ENCODE measurements at places on chromosomes 13 and 19.

DNA sequence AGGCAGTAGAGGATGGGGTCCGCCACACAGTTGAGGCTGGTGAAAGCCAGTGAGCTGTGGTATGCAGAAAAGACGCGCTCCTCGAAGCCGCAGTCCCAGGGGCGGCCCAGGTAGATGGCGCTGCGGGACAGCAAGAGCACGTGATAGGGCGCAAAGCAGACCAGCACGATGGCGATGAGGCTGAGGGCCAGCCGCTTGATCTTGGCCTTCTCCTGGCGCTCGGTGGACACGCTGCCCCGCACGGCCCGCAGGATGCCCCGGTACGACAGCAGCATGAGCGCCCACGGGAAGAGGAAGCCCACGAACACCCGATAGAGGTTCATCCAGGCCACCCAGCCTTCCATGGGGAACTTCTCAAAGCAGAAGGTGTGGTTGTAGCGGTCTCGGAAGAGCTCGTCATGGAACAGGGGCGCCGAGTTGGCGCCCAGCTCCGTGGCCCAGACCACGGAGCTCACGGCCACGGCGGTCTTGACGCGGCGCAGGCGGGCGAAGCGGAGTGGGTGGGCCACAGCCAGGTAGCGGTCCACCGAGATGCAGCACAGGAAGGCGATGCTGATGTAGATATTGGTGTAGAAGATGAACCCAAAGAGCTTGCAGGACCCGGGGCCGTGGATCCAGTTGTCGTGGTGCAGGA, 6.5 kb upstream of the OPA3 start:
- DNase-seq = peak; percentile 39

- no peak for DNase-seq
These were observed 6.1 kb upstream of the C13orf46 start for GRCh38 chr13:113979791-113980471.

DNA sequence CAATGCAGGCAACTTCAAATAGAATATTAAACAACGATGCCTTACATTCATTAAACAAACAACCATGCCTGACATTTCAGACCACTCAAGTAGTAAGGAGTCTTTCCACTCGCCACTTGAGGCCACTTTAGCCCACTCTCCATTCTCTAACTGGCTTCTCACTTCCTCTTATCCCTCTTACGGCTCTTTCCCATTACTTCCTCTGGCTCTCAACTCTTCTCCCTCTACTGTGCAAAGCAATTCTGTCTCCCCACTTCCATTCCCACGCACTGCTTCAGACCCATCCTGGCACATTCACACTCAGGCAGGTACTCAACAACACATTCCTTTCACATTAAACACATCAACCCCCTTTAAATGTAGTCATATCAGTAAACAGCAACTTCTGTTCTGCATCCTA, 229.8 kb upstream of the IPO5 start:
- DNase-seq = no peak

- peak; percentile 94 for DNase-seq
These were observed 3.9 kb downstream of the SLC1A5 start for GRCh38 chr19:46784262-46785053.

GRCh38 chr13:41644742-41645141, 187.4 kb downstream of the RGCC start:
- no peak for DNase-seq

DNA sequence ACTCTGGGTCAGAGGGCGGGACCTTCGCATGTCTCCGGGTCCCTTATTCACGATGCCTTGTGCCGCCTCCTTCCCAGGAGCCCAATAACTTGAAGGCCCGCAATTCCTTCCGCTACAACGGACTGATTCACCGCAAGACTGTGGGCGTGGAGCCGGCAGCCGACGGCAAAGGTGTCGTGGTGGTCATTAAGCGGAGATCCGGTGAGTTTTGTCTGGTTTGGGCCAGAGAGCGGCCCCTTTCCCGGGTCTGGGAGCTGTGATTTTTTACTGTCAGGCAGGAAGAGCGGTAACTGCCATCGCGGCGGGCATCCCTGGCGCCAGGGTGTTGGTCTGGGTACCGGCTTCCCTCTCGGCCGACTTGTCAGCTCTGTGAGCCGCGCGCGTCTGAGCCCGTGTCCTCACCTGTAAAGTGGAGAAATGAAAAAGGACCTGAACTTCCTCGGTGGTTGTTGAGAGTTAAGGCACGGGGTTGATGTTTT, 800 bp downstream of the RPL28 start:
- no peak for DNase-seq

DNA sequence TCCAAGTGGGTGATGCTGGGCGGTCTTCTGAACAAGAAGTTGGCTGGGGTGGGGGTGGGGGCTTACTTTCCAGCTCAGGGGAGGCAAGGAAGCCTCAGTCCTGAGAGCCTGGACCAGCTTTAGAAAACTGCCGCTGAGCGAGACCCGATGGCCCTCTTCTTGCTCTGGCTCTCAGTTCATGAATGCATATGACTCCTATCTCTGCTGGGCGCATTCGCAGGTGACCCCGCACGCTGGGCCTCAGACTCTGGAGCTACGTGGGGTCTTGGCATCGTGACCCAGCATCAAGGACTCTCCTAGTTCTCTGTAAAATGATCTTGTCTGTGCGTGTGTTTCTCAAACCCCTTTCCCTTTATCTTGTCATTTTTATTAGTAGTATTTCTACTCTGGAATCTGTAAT, 19.7 kb downstream of the PRAM1 start:
- no peak for DNase-seq

DNA sequence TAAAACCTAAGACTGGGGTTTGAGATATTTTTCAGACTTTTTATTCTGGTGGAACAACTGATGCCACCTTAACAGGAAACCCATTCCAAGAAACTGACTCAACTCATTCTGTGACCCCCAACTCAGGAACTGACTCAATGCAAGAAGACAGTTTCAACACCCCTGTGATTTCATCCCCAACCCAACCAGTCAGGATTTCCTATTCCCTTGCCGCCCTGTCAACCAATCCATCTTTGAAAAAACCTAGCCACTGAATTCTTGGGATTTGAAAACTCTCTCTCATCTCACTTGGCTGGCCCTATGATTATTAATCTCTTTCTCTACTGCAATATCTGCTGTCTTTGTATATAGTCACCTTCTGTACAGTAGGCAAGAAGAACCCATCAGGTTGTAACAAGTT, 1211.9 kb upstream of the ATXN8OS start:
- DNase-seq = no peak

DNA sequence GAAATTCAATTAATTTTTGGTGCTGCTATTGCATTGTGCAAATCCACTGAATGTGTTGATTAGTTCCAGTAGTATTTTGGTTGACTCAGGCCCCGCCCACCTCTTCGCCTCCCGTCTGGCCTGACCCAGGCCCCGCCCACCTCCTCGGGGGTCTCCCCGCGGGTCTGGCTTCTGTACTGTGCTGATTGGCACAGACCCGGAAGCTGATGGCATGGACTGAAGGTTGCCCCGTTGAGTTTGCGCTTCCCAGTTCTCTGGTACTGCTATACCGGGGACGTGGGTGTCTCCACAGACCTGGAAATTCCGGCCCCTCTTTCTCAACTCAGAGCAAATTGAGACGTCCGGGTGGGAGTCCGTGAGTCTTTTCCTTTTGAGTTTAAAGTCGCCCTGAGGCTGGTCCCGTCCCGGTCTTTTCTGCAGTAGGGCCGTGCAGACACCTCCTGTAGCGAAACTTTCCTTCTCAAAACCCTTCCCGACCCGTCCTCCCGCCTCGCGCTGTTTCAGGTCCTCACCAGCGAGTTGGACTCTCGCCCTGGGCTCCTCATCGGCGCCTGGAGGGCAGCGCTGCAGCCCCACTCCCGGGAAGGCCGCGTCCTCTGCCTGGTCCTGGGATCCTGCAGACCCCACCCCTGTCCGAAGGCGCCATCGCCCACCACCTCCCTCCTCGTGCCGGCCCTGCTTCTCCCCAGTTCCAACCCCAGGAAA, 14.8 kb downstream of the ZNF701 start:
- DNase-seq = no peak

- DNase-seq = no peak
These were observed 11.8 kb upstream of the DIAPH3 start for GRCh38 chr13:60175571-60175970.

DNA sequence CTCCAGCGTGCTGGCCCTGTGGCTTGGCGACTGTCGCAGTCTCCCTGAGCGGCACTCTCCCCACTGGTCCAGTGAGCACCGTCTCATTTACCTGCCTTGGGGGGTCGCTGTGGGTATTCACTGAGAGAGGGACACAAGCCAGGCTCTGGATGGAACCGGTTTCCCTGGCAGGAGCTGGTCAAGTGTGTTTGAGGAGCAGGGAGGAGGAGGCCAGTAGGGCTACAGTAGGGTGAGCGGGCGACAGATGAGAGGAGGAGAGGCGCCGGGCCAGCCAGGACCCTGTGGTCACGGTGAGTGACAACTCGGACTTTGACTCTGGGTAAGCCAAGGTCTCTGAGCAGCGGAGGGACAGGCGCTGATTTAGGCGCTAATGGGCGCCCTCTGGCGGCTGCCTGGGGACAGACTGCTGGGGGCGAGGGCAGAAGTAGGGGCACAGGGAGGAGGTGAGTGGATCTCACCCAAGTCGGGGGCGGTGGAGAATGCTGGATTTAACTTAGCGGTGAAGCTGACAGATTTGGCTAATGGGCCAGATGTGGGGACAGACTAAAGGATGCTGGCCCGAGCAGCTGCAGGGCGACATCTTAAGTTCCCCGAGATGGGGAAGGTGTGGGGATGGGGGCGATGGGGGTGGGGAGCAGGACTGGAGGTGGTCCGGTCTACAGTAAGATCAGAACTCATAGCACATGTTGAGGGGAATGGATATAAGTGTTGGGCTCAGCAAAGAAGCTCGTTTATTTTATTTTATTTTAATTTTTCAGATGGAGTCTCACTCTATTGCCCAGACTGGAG, 4.7 kb upstream of the PRMT1 start:
- peak; percentile 82 for DNase-seq

DNA sequence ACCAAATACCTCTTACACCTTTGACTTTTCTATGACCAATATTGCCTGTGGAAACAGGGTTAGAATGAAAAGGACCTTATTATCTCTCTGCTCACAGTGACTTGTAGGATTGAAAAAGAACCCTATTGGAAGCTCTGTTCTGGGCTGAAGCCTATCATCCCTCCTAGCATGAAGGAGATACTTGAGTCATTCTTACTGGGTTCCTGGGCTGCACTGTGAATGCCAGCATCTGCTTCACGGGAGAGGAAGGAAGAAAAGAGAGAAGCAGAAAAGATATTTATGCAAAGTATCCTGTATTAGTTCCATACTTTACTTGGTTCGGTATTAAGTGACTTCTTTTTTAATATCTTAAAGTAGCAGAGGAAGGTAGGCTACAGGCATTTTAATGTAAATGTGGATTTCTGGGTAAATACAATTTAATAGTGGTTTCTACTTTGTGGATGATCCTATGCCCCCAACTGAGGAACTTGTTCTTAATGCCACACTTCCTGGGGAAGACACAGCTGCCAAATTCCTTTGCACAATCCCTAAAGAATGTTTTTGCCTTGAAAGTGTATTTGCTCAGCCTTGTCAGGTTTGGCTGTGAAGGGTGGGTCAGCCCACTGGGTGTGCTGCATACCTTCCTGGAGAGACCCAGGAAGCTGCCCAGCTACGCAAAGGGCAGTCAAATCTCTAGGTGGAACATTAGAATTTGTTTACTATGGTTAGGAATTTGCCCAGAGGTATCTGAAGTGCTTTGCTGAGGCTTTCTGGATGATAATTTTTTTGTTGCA, 13.7 kb upstream of the SCEL start:
- DNase-seq = peak; percentile 22

DNA sequence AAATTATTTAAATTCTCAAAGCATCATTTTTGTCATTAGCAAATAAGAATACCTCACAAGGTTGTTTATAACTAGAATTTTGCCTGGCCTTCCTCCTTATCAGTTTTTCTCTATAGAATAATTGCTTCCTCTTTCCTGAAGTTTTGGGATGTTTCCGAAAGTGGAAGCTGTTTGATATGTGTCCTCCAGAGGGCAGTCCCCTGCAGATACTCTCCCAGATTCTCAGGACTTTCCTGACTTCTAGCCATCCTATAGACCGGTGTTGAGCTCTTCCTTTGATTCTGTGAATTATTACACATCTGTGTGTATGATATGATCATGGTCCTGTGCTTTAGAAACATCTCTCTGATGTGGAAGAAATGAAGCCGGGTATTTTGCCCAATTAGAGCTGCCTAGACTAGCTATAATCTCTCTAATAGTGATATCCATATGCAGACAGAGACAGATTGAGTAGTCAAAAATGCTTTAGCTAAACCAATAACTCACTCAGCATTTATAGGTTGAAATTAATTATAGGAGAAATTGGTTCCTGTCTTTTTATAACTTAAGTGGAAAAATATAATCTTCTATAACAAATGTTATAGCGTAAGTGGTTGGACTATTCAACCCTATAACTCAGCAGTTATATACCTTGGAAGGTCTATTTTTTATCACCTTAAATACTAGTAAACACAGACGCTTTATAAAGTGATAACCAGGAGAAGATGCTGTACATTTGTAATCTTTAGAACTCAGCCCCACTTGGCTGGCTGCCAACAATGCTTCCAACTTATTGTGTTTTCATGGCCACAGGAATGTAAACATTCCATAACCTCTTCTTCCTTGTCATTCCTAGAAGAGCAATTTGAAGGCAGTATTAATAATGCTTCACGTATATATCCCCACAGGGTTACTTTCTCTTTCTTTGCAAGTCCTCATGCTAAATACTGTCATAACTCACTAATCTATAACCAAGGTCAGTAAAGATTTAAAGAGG, 201.0 kb upstream of the RXFP2 start:
- peak; percentile 60 for DNase-seq

DNA sequence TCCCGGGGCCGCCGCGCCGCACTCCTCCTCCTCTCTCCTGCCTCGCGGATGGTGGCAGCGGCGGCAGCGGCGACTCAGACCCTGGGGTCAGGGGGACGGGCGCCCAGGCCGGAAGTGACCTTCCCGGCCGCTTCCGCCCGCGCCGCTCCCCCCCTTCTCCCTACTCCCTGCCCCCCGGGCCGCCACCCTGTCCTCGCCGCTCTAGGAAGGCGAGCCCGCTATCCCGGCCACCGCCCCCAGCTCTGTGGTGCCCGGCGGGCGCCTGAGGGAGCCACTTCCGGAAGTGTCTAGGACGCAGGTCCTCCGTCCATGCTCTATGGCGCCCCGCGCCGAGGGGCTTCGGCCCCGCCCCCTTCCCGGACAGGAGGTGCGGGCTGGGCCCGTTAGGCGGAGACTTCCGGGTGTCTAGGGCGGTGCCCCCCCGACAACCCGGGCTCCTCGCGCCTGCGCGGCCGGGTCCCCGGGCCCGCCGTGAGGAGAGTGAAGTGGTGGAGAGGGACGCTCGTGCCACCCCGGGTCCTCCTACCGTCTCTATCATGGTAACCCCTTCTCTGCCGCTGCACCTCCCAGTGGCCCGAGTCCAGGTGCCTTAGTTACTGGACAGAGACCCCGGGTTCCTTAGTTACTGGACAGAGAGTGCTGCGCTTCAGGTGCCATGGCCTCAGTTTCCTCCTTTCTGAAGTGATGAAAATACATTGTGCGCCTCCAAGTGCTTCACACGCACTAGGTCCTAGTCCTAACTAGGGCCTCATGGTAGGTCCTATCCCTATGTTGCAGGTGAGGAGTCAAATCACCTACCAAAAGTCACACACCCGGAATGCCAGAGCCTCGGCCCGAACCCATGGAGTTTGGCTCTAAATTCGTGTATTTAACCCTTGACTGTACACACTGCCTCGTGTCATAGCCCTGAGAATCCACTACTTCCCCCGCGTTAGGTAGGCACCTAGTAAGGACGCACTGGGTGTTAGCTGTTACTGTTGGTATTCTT, at the start of gene ZNF787:
TSS of gene ZNF787 (minus strand) at position 116 of the 988 bp plus-strand sequence. CDS start 18,078 bp downstream, outside the sequence.
- peak; percentile 99 for DNase-seq
